ENCODE measurements at places on chromosomes 1 and 21.

- no peak for DNase-seq
These were observed 39.3 kb downstream of the CACNA1S start for GRCh38 chr1:201072922-201073321.

GRCh38 chr1:227399152-227399730 lies 80.9 kb upstream of the CDC42BPA start:
- no peak for DNase-seq

- no peak for DNase-seq
These were observed at the start of gene TIE1 for GRCh38 chr1:43300378-43301094. TSS of gene TIE1 (plus strand) at chr1:43300982. CDS start at chr1:43301072, 90 bp downstream.

DNA sequence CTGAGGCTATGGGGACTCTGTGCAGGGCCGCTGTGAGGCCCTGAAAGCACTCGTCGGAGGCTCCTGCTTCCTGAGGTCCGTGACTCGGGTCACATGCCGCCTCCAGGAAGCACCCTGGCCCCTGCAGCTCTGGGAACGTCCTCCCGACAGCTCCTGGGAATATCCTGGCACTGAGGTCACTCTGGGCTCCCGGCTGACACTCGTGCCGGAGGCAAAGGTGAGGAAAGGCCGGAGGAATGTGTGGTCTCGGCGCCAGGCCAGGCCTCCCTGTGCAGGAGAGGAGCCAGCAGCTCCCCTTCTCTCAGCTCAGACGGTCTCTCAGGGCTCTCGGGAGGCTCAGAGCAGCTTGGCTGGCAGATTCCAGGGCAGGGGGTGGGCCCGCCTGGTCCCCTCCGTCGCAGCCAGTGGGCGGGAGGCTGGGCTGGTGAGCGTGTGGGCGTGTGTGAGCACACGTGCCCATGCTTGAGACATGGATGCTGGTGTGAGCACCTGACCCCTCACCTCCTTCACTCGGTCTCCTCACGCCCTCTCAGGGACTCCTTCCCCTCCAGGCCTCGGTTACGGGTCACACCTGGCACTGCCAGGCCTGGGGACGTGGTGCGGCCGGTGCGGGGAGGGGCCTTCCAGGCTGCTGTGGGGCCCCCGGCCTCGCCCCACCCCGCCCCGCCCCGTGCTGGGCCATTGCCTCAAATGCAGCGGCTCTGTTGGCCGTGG lies 5.5 kb upstream of the RNF223 start:
- DNase-seq, result peak; percentile 31

GRCh38 chr1:3607703-3608065 lies 3.6 kb downstream of the MEGF6 start:
- no peak for DNase-seq

DNA sequence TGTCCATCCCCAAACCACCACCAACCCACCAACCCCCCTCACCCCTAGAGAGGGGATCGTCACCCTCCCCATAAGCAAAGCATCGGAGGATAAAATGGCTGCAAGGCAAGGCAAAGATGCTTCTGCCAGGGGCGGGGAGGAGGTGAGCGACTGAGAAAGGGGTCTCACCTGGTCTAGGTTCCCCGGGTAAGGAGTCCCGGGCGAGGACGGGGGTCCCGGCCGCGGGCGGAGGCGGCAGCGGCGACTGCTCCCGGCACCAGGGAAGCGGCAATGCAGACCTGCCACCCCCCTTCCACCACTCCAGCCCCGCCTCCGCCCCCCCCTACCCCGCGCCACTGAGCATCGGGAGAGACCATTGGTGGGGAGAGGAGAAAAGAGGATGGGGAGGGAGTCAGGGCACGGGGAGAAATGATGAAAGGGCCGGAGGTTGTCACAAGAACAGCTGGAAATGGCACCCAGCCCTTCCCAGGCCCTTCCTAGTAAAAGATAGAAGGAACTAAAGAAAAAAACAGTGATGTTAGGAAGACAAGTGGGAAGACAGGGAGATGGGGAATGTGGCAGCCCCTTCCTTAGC lies at the start of gene SV2A:
Gene SV2A, minus strand, starts transcription at position 274 of the 574 bp plus-strand sequence. CDS start 4,004 bp downstream, outside the sequence.
- DNase-seq, result peak; percentile 56

GRCh38 chr1:81650776-81651175 lies 150.0 kb upstream of the ADGRL2 start:
- no peak for DNase-seq

GRCh38 chr1:234154320-234155251 lies 218.7 kb upstream of the COA6 start:
- DNase-seq, result peak; percentile 50

GRCh38 chr1:23029337-23029736 lies 10.1 kb downstream of the KDM1A start:
- DNase-seq, result no peak

- DNase-seq, result no peak
These were observed 370.8 kb downstream of the AMY1C start for GRCh38 chr1:104120525-104120924.

DNA sequence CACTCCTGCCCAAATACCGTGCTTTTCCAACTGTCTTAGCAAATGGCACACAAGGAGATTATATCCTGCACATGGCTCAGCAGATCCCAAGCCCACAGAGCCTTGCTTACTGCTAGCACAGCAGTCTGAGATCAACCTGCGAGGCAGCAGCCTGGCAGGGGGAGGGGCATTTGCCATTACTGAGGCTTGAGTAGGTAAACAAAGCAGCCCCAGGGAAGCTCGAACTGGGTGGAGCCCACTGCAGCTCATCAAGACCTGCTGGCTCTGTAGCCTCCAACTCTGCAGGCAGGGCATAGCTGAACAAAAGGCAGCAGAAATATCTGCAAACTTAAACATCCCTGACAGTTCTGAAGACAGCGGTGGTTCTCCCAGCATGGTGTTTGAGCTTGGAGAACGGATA lies 70.1 kb upstream of the PTBP2 start:
- DNase-seq, result no peak

DNA sequence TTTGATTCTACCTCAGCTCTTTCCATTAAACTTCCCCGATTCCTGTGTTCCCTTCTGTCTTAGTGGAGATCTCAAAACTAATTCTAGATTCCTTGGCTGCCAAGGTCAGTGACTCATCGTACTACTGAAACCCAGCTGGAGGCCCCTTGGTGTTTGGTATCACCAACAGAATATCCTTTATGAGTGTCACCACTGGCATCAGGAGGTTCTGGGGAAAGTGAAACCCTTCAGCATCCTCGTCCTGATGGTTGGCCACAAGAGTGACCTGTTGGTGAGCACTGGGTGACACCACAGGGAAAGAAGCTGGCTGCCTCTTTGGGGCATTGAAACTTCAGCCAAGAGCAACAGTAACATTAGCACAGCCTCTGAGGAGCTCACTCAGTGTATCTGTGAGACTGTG lies 9.6 kb downstream of the RAB42 start:
- no peak for DNase-seq

DNA sequence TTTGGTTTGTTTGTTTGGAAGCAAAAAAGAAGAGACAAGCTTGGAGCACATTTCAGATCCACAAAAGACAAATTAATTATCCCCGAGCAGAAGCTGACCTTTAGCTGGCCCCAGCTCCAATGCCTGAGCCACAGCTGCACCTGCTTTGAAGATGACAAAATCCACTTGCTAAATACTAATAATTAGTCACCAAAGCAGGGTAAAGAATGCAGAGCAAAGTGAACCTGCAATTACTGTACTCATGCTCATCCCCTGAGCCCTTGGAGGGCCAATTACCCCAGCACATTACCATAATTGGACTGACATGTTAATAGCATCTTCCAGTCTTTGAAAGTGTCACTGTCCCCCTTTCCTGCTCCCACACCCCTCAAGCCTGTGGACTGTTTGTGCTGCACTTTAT lies 38.2 kb upstream of the KCND3 start:
- no peak for DNase-seq

DNA sequence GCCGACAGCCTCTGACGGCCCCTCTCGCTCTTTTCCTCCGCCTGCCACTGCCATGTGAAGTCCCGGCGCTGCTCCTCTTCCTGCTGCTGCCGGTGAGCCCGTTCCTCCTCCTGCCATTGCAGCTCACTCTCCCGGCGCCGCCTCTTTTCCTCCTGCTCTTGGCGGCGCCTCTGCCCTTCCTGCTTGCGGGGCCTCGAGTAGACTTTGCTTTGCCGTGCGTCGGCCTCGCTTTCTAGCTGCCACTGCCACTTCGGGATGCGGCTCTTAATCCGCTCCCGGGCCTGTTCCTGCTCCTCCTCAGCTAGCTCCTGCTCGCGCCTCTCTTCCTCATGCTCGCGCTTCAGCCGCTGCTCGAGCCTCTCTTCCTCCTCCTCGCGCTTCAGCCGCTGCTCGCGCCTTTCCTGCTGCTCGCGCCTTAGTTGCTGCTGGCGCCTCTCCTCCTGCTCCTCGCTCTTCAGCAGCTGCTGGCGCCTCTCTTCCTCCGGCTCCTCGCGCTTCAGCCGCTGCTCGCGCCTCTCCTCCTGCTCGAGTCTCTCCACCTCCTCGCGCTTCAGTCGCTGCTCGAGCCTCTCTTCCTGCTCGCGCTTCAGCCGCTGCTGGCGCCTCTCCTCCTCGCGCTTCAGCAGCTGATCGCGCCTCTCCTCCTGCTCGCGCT lies 4.3 kb downstream of the TCHH start:
- no peak for DNase-seq

DNA sequence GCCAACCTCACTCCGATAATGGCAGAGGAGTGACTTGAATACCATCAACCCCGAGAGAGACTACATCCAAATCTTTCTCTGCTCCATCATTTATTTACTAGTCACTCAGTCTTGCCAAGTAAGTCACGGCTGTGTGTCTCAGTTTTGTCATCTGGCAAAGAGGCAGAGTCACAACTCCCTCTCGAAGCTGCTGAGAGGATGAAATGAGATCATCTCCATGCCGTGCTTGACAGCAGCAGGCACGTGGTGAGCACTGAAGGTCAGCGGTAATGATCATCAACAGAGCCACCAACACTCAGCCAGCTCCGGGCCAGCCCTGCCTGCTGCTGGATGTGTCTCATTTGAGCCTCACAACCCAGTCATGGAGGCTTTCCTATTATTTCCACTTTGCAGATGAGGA lies 19.9 kb downstream of the ALDH4A1 start:
- DNase-seq, result no peak

Data from CD4-positive, alpha-beta T cell treated with Interleukin-17A for 1 hour (primary cell).